ENCODE measurements at places on chromosomes 4 and X.

- peak; percentile 45 for DNase-seq
Observed at GRCh38 chrX:137031517-137032340, 2.1 kb downstream of the GPR101 start.

DNA sequence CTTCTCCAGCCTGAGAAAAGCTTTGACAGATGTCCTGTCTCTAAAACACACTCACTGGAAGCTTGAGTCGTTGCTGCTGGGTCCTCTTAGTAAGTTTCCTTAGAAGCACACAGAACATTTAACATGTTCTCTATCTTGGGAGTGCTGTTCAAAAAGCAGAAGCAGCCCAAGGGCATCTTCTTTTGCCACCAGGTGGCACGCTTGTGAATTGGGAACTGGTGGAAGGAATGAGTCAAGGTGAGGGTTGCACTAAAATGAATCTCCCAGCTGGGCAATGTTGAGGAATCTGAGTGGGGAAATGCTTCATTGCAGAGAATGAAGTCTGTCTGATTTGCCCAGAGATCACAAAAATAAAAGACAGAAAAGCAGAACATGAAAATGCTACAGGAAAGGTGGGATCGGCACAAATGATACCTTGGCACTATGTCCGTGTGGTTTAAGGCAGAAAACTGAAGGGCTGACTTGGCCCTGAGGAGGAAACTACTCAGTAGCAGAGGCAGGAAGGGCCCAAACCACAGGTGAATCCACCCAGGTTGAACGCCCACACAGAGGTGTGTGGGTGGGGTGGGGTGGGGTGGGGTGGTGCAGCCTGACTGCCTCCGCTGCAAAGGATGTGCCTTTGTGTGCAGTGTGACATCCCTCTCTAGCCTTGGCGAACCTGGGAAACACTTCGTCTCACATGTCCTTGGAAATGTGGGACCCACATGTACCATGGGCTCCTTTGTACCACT is 26.0 kb downstream of the KIT start:
- peak; percentile 55 for DNase-seq

- peak; percentile 54 for DNase-seq
Observed at GRCh38 chrX:106481341-106481740, 130.4 kb upstream of the RADX start.

DNA sequence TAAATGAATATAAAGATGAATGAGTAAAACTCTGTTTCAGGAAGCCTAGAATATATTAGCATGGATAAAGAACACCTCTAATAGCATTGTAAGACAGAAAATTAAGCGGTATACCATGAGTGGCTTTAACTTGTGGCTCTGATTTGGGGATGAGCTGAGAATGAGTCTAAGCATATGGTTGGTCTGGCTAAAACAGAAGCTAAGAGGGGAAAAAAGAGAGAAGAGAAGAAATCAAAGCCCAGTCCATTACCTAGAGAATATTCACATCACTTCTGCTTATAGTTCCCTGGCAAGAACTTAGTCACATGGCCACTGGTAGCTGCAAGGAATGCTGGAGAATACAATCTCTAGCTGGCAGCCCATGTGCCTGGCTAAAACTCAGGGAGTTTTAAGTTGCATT is 414.5 kb downstream of the PRDM5 start:
- DNase-seq: no peak

DNA sequence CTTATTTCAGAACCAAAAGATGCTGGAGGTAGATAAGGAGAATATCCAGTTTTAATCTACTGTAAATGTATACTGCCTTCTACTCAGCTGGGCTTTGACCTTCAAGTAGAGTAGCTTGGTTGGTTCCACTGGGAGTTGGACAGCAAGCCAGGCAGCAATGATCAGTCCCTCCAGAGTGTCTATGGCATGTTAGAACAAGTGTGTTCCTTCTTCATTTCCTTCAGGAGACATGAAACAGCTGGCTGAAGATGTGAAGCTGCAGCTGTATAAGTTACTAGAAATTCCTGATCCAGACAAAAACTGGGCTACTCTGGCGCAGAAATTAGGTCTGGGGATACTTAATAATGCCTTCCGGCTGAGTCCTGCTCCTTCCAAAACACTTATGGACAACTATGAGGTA is 111.1 kb downstream of the NFKB1 start:
- DNase-seq: no peak

GRCh38 chr4:63349674-63350025 is 1059.6 kb downstream of the TECRL start:
- DNase-seq: no peak

GRCh38 chr4:53306729-53307128 is 59.1 kb downstream of the SCFD2 start:
- DNase-seq: no peak

GRCh38 chrX:118286066-118286762 is 59.7 kb upstream of the WDR44 start:
- DNase-seq: no peak

GRCh38 chr4:8467016-8467415 is 26.4 kb downstream of the TRMT44 start:
- no peak for DNase-seq

DNA sequence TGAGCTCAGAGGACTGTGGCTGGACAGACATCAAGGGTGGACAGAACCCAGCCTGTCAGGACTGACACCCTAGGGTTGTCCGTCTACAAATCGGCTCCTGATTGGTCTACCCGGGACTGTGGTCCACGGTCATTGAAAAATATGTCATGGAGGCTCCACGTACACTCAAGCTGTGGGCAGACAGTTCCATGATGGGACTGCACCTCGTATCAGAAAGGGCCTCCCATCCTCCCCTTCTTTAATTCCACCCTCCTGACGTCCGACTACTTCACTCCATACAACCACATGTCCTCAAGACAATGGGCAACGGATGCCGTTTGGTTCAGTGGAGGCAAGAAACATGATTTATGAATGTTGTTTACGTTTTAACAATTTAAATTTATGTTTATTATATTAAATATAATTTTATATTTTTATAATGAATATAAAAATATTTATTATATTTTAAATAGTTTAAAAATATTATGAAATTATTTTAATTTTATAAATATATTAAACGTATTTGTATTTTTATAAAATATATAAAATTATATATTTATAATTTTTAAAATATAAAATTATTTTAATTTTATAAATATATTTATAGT is 58.0 kb upstream of the SHOX start:
- DNase-seq: no peak

GRCh38 chr4:20251796-20252655 is at the start of gene SLIT2:
Gene SLIT2 (plus strand): TSS chr4:20251905. CDS start chr4:20253816, 1,911 bp downstream.
- DNase-seq: no peak

GRCh38 chrX:149829751-149830191 is 48.0 kb downstream of the MAGEA9 start:
- peak; percentile 20 for DNase-seq

DNA sequence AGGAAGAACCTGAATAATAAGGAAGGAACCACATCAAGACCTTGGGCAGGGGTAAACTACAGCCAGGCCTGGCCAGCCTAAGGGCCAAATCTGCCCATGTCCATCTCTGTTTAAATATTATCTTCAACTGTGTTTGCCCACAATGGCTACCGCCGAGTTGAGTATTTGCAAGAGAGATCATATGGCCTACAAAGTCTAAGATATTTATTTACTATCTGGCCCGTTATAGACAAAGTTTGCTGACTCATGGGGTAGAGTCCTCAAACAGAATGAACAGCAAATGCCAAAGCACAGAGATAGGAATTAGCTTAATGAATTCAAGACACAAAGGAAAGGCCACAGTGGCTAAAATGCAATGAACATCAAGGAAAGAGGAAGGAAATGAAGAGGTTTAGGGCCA is 44.8 kb downstream of the RPS6KA3 start:
- DNase-seq: no peak

GRCh38 chrX:38641197-38641596 is 79.9 kb downstream of the TSPAN7 start:
- no peak for DNase-seq

- no peak for DNase-seq
Observed at GRCh38 chr4:9916346-9916745, 105.0 kb downstream of the SLC2A9 start.

DNA sequence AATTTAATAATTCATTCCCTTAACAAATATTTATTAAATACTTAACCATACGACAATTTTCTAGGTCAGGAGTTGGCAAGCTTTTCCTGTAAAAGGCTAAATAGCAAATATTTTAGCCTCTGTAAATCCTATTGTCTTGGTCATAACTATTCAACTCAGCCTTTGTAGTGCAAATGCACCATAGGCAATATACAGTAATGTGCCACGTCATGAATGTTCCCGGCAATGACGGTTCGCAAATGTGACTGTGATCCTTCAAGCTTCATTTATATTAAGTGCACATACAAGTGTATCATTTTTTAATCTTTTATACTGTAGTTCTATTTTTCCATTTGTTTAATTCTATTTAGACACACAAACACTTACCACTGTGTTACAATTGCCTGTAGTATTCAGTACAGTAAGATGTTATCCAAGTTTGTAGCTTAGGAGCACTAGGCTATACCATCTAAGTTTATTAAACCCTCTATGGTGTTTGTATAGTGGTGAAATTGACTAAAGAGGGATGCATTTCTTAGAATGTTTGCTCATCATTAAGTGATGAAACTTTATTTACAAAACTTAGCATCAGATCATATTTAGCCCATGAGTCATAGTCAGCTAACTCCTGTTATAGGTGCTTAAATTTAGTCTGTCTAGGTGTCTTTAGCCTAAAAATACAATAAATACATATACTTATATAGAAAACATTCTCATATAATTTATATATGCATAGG is 553.6 kb downstream of the STPG2 start:
- DNase-seq: no peak

GRCh38 chrX:143648705-143649104 is 12.8 kb upstream of the SLITRK4 start:
- no peak for DNase-seq

DNA sequence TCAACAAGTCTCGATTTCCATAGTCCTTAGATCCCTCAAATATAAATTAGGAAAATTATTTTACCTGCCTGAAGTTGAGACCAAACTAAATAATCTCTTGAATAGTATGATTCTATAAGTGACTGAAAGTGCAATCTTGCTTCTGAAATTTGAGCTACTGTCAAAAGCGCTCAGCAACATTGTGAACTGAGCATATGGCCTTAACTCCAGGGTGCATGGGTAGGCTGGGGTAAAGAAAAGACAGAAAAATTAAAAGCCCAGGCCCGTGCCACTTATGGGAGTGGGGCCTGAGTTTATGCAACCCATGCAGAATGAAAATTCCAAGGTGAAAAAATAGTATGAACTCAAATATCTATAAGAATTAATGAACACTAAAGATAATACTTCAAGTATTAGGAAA is 9.8 kb downstream of the PGRMC2 start:
- no peak for DNase-seq

GRCh38 chrX:15413101-15413500 is 28.9 kb upstream of the VEGFD start:
- no peak for DNase-seq

DNA sequence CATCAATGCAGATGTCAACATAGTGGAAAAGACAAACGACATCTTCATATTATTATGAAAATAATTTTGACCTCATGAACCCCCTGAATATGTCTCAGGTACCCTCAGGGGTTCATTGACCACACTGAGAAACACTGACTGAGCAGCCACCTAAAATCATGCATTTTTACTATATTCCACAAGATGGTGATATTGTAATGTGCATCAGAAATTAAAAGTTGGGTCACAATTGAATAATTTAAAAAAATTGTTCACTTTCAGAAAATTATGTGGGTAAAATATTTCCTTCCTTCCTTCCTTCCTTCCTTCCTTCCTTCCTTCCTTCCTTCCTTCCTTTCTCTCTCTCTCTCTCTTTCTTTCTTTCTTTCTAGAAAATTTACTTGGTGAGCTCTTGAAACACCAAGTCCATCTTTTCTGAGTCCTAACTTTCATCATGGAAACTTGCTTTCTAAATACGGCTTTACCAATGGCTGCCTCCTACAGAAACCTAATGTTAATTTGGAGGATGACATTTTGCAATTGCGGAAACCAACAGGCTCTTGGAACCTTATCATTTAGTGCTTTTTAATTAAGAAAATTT is 103.6 kb downstream of the RTL3 start:
- no peak for DNase-seq

- DNase-seq: no peak
Observed at GRCh38 chrX:9533611-9534010, 68.8 kb downstream of the TBL1X start.

- DNase-seq: no peak
Observed at GRCh38 chrX:31093639-31093975, 21.8 kb upstream of the FTHL17 start.

DNA sequence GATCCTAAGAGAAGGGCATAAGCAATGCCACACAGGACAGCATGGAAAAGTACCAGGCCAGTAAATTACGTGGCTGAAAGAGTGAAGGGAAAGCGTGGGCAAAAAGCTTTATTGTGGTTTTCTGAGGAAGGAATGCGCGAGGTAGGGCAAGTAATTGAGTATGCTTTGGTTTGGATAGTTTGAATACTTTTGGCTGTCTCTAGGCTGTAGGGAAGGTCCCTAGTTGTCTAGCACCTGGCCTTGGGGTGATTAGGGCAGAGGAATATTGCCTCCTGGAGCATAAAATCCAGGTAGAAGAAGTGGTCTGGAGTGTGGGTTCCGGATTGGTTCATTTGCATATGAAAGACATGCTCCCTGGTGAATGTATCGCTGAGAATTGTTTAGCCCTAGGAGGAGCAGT is 46.4 kb upstream of the NALF2 start:
- DNase-seq: no peak

- DNase-seq: peak; percentile 63
Observed at GRCh38 chr4:173370130-173370476, 651 bp upstream of the SAP30 start.

GRCh38 chrX:45172890-45173289 is 27.8 kb downstream of the DIPK2B start:
- DNase-seq: no peak

DNA sequence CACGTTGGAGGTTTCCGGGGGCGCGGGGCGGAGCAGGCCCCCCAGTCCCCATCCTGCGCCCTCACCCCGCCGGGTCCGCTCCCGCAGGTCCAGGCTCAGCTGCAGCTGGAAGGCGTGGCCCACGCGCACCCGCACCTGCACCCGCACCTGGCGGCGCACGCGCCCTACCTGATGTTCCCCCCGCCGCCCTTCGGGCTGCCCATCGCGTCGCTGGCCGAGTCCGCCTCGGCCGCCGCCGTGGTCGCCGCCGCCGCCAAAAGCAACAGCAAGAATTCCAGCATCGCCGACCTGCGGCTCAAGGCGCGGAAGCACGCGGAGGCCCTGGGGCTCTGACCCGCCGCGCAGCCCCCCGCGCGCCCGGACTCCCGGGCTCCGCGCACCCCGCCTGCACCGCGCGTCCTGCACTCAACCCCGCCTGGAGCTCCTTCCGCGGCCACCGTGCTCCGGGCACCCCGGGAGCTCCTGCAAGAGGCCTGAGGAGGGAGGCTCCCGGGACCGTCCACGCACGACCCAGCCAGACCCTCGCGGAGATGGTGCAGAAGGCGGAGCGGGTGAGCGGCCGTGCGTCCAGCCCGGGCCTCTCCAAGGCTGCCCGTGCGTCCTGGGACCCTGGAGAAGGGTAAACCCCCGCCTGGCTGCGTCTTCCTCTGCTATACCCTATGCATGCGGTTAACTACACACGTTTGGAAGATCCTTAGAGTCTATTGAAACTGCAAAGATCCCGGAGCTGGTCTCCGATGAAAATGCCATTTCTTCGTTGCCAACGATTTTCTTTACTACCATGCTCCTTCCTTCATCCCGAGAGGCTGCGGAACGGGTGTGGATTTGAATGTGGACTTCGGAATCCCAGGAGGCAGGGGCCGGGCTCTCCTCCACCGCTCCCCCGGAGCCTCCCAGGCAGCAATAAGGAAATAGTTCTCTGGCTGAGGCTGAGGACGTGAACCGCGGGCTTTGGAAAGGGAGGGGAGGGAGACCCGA is 14.0 kb downstream of the SHOX start:
- DNase-seq: no peak

GRCh38 chrX:107851215-107851614 is 25.5 kb downstream of the MID2 start:
- DNase-seq: no peak

GRCh38 chr4:188372058-188372457 is 232.8 kb downstream of the TRIML1 start:
- DNase-seq: no peak
